ENCODE measurements at places on chromosomes 2 and 18.

- DNase-seq: no peak
Measured at GRCh38 chr2:44929735-44930273, 11.7 kb upstream of the SIX3 start.

GRCh38 chr2:152409386-152410164 is 74.6 kb downstream of the FMNL2 start:
- no peak for DNase-seq

DNA sequence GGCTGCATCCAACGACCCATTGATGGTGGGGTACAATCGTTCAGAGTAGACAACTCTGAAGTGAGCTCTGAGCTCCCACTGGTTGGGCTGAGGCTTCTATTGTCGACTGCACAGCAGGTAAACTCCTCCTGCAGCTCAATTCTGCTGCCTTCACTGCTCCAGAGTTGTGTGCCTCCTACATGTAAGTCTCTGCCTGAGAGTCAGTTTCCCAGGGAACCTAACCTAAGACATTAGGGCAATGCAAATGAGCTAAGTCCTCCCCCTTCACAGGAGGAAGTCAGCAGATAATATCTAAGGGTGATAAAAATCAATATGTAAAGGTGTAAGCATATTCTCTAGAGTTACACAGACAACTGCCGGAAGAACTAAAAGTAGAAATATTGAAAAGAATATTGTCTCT is 22.5 kb upstream of the ACYP2 start:
- DNase-seq: no peak

DNA sequence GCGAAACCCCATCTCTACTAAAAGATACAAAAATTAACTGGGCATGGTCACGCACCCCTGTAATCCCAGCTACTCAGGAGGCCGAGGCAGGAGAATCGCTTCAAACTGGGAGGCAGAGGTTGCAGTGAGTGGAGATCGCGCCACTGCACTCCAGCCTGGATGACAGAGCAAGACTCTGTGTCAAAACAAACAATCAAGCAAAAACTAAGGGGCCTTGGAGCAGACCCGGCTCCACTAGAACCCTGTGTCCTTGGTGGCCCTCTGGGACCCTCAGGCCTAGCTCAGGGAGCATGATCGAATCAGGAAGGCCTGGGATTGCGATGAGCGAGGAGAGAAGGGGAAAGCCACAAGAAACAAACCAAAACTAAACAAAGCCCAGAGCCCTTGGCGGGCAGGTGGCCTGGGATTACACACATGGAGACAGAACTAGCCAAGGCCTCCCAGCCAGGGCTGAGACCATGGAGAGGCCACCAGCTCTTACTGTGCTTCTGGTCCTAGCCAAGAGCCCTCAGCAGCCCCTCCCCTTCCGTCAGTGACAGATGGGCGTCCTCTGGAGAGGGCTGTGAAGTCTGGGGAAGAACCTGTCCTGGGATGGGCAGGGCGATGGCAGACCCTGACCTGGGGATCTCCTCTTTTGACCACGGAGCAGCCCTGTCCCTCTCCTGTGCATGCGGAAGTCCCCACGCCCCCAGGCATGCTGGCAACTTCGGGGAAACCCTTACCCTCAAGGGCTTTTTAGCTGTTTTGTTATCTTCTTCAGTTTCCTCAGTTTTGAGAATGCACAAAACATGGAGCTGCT is 27.4 kb upstream of the CATIP start:
- DNase-seq: no peak

DNA sequence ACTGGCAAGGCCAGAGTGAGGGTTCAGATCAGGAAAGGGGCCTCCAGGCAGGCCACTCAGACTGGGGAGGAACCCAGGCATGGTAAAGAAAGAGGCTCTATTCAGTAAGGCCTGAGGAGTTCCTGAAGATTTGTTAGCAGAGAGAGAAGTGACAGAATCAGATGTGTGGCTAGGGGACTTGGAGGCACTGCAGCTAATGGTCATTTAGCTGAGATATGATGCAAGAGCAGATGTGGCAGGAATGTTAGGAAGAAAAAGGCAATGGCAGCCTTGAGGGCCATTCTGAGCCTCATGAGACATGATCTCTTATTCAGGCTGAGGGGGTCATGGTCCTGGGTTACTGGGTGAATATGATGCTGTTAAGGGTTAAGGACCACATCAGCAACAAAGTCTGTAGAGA is 73.4 kb downstream of the CCDC93 start:
- DNase-seq: no peak

DNA sequence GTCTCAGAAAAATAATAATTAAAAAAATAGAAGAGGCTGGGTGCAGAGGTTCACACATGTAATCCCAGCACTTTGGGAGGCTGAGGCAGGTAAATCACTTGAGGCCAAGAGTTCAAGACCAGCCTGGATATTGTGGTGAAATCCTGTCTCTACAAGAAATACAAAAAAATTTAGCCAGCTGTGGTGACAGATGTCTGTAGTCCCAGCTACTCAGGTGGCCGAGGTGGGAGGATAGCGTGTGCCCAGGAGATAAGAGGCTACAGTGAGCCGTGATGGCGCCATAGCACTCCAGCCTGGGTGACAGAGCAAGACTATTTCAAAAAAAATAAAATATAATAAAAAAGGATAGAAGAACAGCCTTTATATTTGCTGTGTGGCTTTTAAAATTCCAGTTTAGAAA is 35.9 kb downstream of the SMC6 start:
- DNase-seq: no peak

- no peak for DNase-seq
Measured at GRCh38 chr2:217853301-217853881, 149.4 kb downstream of the TNS1 start.

DNA sequence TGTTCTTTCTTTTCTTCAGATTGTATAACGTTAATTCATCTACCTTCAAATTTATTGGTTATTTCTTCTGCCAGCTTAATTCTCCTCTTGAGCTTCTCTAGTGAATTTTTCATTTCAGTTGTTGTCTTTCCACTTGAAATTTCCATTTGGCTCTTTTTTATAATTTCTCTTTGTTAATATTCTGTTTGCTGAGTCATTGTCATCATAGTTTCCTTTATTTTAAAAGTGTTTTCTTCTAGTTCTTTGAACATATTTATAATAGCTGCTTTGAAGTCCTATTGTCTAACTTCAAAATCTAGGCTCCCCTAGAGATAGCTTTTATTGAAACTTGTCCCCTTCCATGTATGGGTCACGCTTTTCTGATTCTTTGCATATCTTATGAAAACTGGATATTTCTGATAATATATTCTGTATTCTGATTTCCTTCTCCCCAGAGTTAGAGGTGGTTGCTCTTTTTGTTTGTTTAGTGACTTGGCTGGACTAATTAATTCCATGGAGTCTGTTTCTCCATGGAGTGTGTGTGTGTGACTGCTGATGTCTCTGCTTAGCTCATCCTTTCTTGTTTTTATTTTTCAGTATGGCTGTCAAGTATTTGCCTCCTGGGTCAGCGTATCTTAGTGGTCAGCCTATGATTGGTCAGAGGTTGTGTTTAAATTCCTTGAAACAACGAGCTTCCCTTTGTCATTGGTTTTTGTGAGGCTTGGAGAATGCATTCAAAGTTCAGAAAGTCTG is 47.6 kb downstream of the DIS3L2 start:
- DNase-seq: no peak

DNA sequence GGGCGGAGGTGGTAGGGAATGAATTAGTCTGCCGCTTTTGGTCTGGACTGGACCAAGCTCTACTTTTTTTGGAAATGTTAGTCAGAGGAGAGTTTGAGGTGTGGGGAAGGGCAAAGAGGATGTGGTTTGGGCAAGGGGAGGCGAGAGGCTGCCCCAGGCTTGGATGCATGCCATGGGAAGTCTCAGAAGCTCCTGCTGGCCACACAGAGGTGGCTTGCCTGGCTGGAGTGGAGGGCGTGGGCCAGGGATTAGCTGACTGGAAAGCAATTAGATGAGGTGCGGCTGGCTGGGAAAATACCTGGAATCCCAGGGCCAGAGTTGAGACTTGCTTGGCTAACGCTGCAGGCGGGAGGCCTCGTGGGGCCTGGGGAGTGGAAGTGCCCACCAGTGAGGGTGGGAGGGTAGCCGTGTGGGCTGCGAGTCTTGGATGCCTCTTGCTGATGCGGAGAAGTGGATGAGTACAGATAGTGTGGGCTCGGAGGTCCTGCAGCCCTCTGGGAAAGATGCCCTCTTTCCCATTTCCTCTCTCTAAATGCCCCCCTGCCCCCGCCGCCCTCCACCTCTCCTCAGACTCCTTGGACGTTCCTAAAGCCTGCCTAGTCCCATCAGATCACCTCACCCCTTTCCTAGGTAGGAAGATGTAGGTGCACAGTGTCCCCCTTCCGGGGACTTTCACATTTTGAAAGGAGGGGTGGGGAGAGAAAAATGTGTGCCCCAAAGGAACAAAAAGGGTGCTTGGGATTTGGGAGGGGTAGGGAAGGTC is 117.6 kb downstream of the SMAD7 start:
- no peak for DNase-seq

GRCh38 chr2:26772064-26773001 is 8.2 kb downstream of the SLC35F6 start:
- DNase-seq: no peak

DNA sequence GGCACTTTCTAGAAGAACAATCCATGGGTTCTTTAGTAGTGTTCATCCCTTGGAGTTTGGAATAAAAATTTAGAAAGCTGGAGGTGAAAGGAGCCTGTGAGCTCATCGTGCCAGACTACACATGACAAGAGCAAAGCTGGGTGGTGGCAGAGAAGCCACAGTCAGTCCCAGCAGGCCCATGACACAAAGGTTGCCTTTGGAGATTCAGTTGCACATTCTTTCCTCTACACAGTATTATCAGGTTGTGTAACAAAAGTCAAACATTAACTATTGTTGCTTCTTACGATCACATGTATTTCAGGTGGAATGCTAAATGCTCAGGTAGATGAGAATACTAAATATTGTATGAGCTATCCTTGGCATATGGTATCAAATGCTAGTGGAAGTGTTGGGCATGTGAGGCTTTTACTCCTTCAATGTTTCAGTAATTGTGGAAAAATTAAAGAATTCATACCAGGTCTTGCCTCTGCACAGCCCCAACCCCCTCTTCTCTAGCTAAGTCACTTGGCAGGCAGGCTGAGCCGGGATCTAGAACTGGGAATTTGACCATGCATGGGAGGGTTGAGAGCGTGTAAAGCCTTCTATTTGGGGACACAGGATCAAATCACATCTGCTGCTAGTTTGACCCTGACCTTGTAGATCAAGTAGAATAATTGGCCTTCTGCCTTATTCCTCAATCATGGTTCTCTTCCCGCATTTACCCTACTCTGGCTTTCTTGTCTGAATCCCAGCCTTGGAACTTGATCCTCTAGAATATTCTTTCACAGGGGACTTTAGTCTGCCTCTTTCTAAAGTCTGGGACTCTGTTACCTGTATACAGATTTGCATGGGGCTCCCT is 230.9 kb downstream of the GCA start:
- no peak for DNase-seq

- DNase-seq: no peak
Measured at GRCh38 chr2:184683911-184684310, 85.6 kb downstream of the ZNF804A start.

DNA sequence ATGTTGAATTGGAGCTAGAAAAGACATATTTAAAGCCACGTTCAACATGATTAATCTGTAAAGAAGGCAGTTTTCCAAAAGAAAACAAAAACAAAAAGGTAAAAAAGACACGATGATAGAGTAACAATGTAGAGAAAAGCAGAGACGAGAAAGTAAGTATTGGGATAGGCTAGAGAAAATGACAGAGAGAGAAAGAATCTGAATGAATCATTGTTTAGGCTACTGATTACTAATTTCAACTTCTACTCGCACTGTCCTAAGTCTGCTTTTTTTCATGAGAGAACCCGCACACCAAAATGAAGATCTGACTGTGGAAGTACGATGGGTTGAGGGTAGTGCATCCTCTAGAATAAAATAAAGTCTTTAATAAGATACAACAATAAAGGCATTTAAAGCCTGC is 1599.2 kb upstream of the TMEFF2 start:
- DNase-seq: no peak

DNA sequence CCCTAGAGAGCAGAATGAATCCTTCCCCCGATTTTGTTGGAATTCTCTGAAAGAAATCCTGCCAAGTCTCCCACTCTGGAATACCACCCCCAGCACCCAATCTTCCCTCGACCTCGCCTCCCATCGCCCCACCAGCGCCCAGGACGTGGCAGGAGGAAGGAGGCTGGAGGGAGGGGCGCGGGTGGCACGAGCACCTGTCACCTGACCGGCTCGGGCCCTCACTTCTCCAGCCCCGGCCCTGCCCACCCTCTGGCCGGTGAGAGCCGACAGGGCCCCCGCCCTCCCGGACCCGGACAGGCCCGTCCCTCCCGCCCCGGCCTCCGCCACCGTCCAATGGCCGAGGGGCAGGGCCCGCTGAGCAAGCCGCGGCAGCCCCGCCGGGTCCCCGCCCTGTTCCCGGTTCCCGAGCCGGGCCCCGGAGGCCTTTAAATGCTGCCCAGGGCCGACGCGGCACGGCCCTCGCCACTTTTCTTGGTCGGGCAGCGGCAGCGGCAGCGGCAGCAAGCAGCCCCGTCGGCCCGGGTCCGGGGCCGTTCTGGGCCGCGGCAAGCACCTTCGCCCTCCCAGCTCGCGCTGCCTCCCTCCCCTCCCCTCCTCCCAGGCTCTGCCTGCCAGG is at the start of gene LGALSL:
Gene LGALSL, plus strand, starts transcription at position 393 of the 616 bp plus-strand sequence. CDS start 384 bp downstream, outside the sequence.
- DNase-seq: peak; percentile 18

DNA sequence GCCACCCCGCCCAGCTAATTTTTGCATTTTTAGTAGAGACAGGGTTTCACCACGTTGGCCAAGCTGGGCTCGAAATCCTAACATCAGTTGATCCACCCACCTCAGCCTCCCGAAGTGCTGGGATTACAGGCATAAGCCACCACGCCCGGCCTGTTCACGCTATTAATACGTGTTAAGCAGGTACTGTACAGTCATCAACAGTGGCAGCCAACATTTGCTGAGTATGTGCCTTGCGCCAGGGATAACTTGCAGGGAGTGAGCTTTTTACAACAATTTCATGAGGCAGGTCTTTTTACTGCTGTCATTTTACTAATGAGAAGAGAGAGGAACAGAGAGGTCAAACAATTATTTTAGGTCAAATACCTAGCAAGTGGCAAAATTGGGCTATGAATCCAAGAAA is 115.2 kb downstream of the AP1S3 start:
- no peak for DNase-seq

DNA sequence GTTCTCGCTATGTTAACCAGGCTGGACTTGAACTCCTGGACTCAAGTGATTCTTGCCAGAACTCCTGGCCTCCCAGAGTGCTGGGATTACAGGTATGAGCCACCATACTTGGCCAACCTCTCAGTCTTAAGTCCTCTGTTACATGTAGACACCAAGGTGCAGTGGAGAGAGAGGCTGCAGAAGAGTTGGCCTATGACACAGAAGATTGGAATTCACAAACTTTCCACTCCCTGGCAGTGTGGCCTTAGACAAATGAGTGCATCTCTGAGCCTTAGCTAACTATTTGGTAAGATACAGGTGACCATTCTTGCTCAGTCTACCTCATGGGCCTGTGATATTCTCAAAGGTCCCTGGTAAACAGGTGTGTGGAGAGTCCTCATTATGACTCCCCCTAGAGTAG is 159.7 kb downstream of the MYCN start:
- no peak for DNase-seq

- no peak for DNase-seq
Measured at GRCh38 chr2:71749671-71750101, 296.3 kb downstream of the DYSF start.

GRCh38 chr2:106972782-106973181 is 86.8 kb upstream of the ST6GAL2 start:
- no peak for DNase-seq
